ENCODE measurements at places on chromosomes 4 and X.

DNA sequence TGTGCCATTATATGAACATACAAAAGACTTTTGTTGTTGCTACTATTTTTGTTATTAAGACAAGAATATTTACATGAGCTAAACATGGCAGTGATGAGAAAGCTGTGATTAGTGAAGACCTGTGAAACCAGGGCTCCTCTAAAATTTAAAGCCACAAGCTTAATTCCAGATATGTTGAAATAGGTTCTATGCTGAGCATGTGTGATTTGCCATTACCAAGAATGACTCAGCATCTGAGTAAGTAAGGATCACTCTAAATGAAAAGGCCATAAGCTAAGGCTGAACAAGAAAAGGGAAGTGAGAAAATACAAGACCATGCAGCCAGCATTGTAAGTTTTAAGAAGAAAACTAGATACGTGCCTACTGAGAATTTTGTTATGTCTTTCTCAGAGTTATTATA is 75.9 kb upstream of the CAMK2D start:
- no peak for DNase-seq

GRCh38 chrX:77572322-77572721 is 125.1 kb downstream of the FGF16 start:
- DNase-seq, result no peak

- DNase-seq, result no peak
Observed at GRCh38 chr4:7674706-7675105, 240.0 kb upstream of the PSAPL1 start.

DNA sequence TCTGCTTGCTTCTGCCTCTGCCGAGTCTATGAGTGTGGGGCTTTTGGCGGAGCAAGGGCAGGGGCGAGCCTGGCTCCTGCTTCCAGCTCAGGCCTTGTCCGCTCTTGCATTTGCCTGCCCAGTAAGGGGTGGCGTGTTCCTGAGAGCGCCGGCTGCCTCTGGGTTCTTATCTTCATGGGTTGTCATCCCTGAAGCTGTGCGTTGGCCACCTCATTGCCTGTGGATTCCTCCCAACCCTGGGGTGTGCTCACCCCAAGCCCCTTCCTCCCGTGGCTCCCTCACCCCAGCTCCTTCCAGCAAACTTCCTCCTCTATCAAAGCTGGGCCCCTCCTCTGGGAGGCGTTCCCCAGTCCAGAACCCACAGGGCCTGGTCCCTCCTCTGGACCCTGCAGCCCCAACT is 17.5 kb downstream of the SH3BP2 start:
- no peak for DNase-seq

DNA sequence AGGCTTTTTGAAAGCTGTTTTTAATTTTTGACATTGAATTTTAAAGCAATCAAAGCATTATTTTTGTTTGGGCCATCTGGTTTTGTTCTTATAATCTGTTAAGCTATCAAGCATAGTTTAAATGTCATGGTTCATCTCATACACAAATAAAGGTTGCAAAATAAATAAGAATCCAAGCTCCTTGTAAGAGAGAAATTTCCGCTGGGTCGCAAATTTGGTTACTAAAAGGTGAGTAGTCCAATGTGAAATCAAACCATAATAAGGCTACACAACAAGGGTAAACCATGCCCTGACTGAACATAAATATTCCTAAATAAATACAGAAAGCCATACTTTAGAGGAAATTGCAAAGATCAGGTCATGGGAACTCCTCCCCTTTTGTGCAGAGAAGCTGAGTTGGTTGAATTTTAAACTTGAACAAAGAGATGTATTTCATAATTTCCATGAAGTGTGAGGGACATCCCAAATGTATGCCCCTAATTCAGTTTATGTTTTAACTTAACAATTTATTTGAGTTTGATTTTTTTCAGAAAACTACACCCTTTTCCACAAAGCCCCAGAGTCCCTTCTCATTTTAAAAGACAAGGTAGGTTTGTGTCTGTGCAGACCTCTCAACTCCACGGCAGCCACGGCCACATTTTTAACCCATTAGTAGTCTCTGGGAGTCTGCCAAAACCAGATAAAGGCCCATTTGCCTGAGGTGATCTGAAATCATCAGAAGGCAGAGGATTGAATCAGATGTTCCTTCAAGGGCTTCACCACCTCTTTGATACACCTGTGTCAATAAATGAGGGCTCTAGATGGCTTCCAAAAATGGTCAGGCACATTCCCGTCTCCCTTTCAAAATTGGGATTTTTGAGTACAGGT is 85.2 kb downstream of the PLAC1 start:
- no peak for DNase-seq

GRCh38 chrX:94751611-94752010 is 1077.6 kb downstream of the FAM133A start:
- DNase-seq, result no peak

Data from iPS DF 19.7 (cell line).